ENCODE measurements at places on chromosomes 2 and 18.

GRCh38 chr2:162591403-162592083 is 247.0 kb downstream of the KCNH7 start:
- DNase-seq = no peak

DNA sequence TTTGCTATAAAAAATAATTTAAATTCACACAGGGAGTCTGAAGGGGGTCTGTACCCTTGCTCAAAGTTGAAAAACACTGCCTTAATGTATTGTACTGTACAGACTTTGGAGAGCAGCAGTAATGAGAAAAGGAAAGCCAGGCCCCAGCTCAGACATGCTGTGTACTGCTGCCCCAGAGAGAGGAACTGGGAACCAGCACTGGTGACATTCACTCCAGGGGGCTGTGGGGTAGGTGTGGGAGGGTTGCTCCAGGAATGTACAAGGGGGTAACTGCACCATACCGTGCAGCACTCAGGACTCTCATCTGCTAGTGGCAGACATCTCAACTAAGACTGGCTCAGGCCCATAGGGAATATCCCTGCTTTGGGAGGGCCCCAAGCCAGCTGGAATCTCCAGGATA is 146.0 kb upstream of the RMP24 start:
- no peak for DNase-seq

DNA sequence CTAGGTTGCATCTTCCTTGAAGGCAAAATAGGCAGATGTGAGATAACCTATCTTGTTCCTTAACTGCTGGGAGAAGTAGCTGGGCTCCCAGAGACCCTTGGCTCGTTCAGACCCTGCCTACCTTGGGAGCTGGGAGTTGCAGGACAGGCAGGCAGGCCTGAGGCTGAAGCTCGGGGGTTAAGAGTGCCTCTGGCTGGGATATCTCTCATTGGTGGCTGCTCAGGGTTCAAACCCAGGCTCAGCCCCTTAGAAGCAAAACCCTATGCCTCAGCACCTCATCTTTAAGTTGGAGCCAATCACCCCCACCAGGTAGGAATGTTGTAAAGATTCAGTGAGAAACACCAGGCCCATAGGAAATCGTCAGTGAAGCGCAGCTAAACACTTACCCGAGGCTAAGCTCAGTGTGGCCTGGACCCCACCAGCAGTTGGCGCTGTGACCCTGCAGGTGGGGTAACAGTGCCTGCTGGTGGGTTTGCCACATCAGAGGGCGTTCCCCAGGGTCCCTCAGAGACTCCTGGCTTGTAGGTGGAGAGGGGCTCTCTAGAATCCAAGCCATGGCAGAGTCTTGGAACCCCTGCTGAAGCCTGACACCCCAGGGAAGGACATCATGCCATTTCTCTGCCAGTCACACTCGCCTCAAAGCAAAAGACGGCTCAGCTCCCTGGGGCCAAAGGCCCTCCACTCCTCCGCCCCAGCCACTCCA is 54.6 kb upstream of the GPR17 start:
- peak; percentile 41 for DNase-seq

GRCh38 chr2:16252891-16253290 is 312.5 kb downstream of the MYCN start:
- DNase-seq = no peak

GRCh38 chr2:70959851-70960832 is 18.3 kb upstream of the ANKRD53 start:
- DNase-seq = no peak

DNA sequence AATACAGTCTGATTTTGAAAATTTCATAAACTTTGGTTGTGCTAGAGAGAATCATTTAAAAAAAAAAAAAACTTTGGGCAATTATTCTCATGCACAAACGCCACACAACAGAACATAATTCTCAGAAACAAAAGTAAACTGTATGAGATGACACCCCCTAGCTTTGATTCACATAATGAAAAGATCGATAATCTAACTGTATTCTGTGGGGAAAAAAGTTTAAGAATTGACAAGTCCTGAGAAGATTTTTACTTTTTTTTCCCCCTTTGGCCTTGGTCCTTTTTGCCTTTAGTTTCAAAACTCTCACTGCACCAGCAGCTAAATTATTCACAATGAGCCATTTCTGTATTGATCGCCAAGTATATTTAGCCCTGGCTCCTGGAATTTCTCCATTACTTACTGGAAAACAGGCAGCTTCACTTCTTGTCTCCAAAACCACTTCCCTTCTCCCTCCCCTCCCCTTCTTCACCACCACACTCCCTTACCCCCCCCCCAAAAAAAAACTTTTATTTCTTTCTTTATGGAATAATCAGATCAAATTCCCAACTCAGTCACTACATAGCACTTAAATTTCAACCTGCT is 2.0 kb downstream of the IKZF2 start:
- DNase-seq = no peak

DNA sequence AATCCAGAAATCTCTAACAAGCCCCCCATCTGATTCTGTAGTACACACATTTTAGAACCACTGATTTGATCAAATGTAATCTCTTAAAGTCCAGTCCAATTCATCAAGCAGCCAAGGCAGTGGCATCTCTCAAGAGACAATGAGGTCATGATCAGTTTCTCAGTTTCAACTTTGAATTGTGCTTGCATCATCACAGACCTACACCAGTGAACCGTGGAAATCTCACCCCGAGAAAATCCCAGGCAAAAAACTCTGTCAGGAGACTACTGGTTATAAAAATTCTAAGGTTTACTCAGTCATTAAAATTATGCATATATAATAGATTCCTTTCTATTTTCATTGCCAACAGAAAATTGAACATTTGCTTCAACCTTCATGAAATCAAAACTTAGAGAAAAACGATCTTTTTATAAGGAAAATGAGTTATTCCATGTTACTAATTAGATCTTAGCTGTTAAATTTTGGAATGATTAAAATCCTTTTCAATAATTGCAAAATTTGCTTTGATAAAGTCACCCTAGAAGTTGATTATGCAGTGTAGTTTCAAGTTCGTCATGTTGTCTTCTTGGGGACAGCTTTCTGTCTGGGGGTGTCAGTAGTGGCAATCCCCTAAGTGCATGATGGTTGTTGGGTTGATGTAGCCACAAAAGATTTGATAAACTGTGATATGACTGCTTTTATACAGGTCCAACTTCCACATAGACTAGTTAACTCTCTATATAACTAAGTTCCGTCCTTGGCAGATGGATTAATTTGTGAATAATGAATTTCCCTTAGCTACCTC is 235.0 kb downstream of the CAMKMT start:
- DNase-seq = no peak

GRCh38 chr2:15638720-15639119 is 47.1 kb downstream of the DDX1 start:
- no peak for DNase-seq

- no peak for DNase-seq
Measured at GRCh38 chr2:191666732-191667131, 11.2 kb upstream of the NABP1 start.

- DNase-seq = no peak
Measured at GRCh38 chr2:18119883-18120282, 241.4 kb downstream of the KCNS3 start.

DNA sequence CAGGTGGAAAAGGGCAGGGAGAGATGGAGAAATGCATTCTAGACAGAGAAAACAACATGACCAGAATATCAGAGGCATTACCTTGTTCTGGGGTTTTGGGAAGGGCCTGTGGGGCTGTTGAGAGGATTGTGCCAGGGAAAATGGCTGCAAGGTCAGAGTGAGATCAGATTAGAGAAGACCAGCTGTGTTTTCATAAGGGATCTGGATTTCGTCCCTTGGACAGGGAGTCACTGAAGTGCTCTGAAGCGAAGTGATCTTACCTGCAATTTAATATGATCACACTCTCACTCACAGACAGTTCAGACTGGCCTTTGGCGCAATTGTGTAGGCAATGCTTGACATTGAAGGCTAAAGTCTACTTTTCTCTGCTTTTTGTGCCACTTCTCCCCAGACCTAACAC is 20.3 kb upstream of the REG3G start:
- no peak for DNase-seq

DNA sequence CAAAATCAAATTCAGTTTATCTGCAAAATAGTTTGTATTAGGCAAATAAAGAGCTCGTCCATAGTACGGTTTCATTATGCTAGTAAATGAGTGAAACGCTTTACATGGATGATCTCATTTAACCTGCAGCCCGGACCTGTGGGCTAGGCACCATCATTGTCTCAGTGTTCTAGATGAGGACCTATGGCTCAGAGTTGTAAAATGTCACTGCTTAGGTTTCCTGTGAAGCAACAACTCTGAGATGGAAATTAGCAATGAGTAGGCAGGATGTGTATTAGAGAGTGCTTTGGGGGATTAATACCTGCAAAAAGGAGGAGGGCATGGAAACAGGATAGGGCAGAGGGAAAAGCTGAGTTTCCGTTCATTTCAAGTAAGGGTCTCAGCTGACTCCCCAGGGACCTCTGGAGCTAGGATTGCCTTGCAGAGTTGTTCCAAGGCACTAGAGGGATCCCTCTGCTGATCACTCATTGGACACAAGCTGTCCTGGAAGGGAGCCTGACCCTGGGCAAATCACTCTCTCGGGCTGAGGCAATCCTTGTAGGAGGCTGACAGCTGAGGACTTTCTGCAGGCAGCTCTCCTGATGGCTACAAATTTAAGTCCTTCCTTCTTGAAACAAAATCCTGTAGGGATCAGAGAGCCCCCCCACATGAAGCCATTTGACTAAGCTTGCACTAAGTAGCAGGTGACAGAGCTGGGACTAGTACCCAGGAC is 58.8 kb upstream of the SIX2 start:
- DNase-seq = no peak

DNA sequence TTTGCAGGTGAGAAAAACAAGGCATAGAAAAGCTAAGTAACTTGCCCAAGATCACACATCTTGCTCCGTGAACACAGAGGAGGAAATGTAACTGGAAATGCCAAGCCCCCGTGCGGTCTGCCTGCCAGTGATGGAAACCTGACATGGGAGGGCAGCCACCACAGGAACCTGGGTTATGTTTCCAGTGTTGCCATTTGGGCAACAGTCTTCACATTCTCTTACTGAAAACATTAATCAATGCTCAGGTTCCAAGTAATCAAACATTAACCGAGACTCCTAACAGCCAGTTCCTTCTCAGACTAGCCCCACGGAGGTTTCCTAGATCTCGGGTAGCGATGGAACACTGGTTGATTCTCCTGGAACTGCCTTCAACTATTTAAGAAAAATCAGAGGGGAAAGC is 2.5 kb downstream of the TGFA start:
- no peak for DNase-seq

- DNase-seq = no peak
Measured at GRCh38 chr2:168912901-168913369, 11.8 kb downstream of the G6PC2 start.

GRCh38 chr2:11213090-11213638 is 57.9 kb downstream of the SLC66A3 start:
- DNase-seq = no peak

- no peak for DNase-seq
Measured at GRCh38 chr18:42082415-42083234, 127.6 kb downstream of the PIK3C3 start.
